AG20443 (cell line): ENCODE measurements at places on chromosomes 11 and 22.

- DNase-seq = no peak
Measured at GRCh38 chr11:63870351-63871140, 31.6 kb downstream of the MARK2 start.

- no peak for DNase-seq
Measured at GRCh38 chr22:40203572-40203971, 25.8 kb downstream of the TNRC6B start.

- DNase-seq = no peak
Measured at GRCh38 chr11:81915045-81915444, 818.6 kb downstream of the FAM181B start.

GRCh38 chr22:42328130-42328783, 57.8 kb upstream of the TCF20 start:
- DNase-seq = no peak

- DNase-seq = no peak
Measured at GRCh38 chr11:26620282-26621045, 48.4 kb upstream of the MUC15 start.

- peak; percentile 58 for DNase-seq
Measured at GRCh38 chr22:29744902-29745301, 21.9 kb downstream of the ZMAT5 start.

DNA sequence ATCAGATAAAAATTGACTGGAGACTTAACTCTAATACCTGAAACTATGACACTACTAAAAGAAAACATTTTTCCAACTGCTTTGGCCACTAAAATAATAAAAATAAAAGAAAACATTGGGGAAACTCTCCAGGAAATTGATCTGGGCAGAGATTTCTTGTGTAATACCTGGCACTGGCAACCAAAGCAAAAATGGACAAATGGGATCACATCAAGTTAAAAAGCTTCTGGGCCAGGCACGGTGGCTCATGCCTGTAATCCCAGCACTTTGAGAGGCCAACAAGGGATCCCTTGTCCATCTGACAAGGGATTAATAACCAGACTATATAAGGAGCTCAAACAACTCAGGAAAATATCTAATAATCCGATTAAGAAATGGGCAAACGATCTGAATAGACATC, 64.6 kb upstream of the RAB1B start:
- no peak for DNase-seq

DNA sequence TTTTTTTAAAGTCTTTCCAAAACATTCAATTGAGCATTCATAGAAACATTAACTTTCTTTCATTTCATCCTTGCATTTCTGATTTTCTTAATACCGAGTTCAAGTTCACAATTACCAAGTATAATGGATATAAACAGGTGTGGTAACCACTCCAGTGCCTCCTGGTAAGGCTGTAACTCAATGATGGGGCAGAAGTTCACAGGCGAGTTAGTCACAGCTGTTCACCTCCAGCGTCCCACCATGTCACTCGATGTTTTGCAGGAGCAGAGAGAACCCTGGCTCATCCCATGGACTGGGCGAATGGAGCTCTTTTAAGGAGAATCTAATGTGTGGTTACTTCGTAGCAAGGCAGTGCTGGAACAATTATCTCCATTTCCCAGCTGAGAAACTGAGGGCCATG, 94.4 kb upstream of the ALX4 start:
- no peak for DNase-seq

DNA sequence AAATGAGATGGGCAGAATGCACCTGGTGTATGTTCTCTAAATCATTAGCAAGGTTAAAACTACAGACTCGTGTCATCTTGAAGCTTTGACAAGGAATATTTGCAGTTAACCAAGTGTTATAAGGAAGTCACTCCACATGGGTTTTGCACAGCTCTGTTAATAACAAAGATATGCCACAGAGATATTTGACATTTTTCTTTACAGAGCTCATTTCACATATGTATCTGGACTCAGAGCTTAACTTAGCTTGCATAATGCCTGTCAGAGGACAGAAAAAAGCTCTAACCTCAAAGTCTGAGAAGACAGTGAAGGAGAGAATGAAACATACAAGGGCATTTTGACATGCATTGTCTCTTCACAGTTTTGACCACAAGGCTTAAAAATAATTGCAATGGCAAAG, 105.5 kb downstream of the C11orf87 start:
- peak; percentile 25 for DNase-seq

GRCh38 chr11:44445500-44446365, 119.7 kb upstream of the CD82 start:
- no peak for DNase-seq

GRCh38 chr22:47587861-47588577, 825.6 kb downstream of the TBC1D22A start:
- DNase-seq = no peak

GRCh38 chr11:118592616-118593367, 14.6 kb upstream of the PHLDB1 start:
- DNase-seq = peak; percentile 48

GRCh38 chr11:116644941-116645305, 127.9 kb downstream of the BUD13 start:
- peak; percentile 4 for DNase-seq

DNA sequence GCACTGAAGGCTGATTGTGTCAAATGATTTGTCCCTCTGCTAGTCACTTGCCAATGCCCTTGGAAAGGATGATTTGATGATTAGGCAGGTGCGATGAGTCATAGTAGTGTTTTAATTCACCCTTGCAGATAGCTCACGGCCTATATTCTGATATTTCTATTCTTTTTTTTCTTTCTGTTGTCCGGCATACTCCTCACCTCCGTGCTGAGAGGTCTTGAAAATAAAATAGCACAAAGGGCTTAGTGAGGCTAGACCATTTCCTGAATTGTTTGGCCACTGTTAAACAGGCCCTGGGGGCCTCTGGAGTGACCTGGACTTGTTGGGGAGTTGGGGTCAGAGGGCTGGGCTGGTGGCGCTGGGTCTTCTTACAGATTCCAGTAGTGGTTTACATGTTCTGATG, 99.8 kb downstream of the ZBTB16 start:
- DNase-seq = no peak

GRCh38 chr11:117881217-117881616, 4.8 kb upstream of the FXYD6 start:
- no peak for DNase-seq

DNA sequence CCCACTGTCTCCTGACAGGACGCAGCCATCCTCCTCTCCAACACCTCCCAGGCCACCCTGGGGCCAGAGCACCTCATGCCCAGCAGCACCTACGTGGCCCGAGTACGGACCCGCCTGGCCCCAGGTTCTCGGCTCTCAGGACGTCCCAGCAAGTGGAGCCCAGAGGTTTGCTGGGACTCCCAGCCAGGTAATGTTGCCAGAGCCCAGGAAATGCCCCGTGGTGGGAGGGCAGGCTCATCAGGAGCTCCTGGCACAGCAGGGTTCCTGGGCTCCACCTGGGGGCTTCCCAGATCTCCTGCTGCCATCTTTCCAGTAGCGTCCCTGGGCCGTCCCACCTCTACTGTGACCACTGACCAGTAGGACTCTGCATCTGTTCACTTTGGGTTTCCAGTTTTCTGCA, 16.2 kb downstream of the CSF2RB start:
- no peak for DNase-seq

- DNase-seq = no peak
Measured at GRCh38 chr11:75537740-75538139, 12.0 kb upstream of the GDPD5 start.

- no peak for DNase-seq
Measured at GRCh38 chr11:45451766-45452440, 165.8 kb upstream of the SYT13 start.

GRCh38 chr22:43948836-43949406, 6.3 kb upstream of the SAMM50 start:
- DNase-seq = peak; percentile 47

DNA sequence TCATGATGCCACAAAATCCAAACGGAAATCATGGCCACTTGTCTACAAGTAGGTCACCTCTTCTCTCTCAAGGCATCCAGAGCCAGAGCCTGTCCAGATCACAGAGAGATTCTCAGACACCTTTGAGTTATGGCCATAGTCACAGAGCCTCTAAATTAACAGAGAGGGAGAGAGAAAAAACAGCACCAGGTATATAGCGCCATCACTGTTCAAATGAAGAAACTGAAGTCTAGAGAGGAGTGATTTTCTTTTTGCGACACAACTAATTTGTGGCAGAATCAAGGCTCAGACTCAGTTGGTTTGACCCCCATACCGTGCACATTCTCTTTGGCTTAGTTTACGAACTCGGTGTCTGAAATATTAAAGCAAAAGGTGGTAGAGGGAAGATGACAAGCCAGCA, 512.9 kb downstream of the NTM start:
- DNase-seq = no peak

DNA sequence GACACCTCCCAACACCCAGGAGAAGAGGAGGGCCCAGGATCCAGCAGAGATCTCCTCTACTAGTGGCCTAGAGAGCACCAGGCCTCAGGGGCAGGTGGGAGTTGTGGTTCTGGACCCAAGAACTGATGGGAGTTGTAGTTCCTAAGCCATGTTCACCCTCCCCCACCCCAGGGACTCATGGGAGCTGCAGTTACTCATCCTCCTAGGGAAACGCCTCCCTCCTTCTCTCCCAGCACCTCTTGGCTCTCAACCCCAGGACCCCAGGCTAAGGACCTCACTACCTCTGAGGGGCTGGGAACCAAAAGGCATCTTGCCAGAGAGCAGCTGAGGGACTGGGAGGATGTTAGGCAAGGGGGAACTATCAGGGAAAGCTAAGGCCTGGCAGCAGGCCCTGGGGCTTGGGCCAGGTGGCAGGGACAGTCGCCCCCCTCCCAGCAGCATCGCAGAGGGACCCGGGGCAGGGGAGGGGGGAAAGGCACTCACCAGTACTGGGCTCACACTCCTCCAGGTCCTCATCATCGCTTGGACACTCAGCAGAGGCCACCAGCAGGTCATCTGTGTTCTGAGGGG, 28.9 kb downstream of the SLC22A12 start:
- DNase-seq = peak; percentile 35

GRCh38 chr11:128437136-128437535, 150.2 kb downstream of the ETS1 start:
- peak; percentile 63 for DNase-seq
